AML-193 (cell line): ENCODE measurements at places on chromosomes 12 and 14.
A peak's percentile ranks its signal among the peaks of the same experiment; 100 is the strongest.

- no peak for DNase-seq
Observed at GRCh38 chr14:54918427-54918826, 15.8 kb upstream of the GCH1 start.

GRCh38 chr14:23174296-23175184 is 8.9 kb downstream of the SLC7A8 start:
- DNase-seq: peak; percentile 58

- DNase-seq: no peak
Observed at GRCh38 chr12:82593143-82593542, 93.6 kb upstream of the TMTC2 start.

DNA sequence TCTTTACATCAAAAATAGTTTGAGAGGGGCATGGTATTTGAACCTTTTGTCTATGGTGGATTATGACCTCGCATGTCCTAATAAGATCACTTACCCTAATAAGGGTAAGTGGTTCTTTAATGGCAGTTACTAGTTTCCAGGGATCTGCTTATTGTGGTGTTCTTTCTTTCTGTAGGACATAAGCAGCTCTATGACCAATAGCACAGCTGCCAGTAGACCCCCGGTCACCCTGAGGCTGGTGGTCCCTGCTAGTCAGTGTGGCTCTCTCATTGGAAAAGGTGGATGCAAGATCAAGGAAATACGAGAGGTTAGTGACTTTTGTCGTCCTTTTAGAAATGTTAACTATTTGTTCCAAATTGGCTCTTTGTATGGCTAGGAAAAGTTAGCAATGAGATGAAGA is 7.2 kb downstream of the PCBP2 start:
- no peak for DNase-seq

GRCh38 chr12:91991399-91992187 is 154.1 kb downstream of the BTG1 start:
- no peak for DNase-seq

GRCh38 chr12:46367351-46368029 is 5.1 kb downstream of the SLC38A2 start:
- DNase-seq: peak; percentile 9

GRCh38 chr14:99360774-99361595 is 89.0 kb upstream of the BCL11B start:
- DNase-seq: no peak

DNA sequence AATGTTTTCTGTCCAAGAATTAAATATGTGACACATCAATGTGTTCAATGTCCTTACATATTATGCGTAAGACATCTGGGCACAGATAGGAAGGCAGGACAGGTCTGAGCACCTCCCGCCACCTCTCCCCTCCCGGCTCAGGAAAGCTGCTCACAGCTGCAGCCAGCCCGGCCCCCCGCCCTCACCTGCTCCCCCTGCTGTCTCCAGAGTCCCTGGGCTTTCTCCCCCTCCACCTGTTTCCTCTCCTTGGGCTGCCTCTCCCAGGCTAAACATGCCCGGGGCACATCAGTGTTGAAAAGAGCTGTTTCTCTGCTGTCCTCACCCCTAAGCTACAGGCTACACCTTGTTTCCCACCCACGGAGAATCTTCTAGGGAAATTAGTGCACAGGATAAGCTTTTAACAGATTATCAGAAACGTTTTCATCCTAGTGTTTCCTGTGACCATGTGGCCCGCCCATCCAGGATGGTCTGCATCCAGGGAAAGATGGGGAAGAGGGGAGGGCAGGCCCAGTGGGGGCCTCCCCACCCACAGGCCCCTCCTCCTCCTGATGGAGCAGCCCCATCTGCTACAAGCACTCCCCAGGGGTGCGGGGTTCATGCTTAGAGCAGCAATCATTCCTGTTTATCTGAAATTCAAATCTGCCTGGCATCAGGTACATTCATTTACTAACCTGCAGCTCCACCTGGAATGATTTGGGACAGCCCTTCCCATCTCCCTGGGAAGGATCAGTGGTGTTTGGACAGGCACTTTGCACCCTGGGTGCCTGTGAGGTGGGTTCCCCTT is 273.8 kb upstream of the SFSWAP start:
- DNase-seq: no peak

DNA sequence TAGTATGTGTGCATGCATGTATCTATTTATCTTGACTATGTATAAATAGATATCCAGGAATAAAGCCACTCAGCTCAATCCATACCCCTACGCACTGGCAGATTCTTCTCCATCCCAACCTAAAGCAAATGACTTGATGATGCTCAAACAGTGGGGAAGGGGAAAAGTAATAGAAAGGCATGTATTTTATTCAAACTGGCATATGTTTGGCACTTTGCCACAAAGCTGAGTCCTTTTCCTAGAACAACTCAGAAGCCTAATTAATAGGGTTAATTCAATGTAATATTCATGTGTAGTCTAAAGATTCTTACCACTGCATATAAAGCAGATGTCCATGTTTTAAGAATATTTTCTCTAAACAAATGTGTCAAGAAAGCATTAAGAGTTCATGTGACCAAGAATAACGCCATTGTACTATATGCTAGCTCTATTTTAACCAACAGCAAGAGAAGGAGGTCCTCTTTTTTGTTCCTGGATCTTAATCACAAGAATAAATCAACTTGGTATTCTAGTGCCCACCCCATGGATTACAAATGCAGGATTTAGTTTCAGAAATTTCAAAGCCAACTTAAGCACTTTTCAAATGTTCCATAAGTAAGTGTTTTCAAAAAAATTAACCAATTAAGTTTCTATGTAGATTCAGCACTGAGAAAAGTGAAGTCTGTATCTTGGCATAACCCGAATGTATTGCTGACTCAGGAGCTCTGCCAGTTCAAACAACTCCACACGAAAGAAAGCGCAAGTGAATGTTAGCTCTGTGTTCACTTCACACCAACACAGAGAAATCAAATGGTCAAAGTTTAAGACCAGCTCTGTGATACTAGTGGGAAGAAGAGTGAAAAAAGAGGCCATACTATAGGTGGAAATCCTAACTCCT is 233.6 kb downstream of the MED13L start:
- no peak for DNase-seq

DNA sequence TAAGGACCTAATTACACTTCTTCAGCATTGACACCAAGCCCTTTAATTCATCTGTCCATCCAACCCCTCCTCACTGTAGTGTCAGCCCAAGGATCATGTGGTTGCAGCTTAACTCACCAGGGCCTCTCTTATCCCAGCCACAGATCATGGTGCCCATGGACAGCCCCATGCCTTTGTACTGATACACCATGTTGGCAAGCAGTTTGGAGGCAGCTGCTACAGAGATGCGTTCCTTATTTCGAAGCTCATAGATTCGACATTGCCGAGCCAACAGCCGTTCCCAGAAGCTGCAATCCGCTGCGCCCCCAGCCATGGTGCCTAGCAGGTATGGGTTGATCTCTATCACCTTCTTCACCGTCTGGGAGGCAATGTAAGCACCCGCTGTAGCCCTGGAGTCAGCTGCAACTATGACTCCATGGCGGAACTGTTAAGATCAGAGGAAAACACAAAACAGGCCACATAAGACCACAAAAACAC is 1.4 kb downstream of the PSMB5 start:
- DNase-seq: no peak

DNA sequence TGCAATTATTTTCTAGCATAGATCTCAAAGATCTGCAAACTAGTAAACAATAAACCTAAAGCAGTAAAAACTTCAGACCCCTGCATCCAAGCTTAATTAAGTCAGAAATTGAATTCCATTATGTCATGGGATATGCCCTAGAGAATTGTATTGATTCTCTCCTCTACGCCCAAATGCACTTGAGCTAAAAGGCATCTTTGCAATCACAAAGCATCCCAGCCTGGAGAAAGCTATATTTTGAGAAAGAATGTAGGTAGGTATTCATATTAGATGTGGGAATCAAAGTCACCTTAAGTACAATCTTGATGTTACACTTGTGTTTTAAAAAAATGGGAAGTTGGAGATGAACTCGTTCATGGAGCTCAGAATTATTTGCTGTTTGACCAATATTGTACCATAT is 386.7 kb downstream of the ADAMTS20 start:
- DNase-seq: no peak
